ENCODE measurements at places on chromosomes 12 and 14.

- DNase-seq = no peak
Measured at GRCh38 chr12:102964872-102965271, 7.4 kb downstream of the ASCL1 start.

- DNase-seq = no peak
Measured at GRCh38 chr14:36268121-36268520, 52.3 kb downstream of the MBIP start.

DNA sequence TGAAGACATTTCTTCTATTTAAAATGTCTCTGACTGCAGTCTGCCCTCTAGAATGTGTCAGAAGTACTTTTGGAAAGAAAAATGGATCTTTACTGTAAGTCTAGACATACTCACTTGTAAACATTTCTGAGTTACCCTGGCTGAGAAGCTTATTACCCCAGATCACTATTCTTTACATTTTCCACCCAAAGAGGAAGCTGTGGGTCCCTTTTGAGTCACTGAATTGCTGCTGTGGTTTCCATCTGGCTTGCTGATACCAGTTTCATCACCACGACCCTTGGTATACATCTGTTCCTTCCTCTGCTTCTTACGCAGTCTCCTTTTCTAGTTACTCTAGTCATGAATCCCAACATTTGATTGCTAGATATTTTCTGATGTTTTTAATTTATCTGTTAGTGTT, 20.2 kb upstream of the CLEC4D start:
- peak; percentile 95 for DNase-seq

- DNase-seq = no peak
Measured at GRCh38 chr12:83904175-83904574, 1008.4 kb downstream of the SLC6A15 start.

- no peak for DNase-seq
Measured at GRCh38 chr12:92394895-92395294, 249.2 kb upstream of the BTG1 start.
